ENCODE measurements at places on chromosomes 1 and 21. TPM values are rescaled to one million over a fixed set of nuclear protein-coding genes. Genes with fewer than 3 reads are reported as not detected.

- no peak for DNase-seq
Measured at GRCh38 chr1:92792340-92792782, 7.5 kb upstream of the EVI5 start.

GRCh38 chr1:183226963-183227362 is 40.9 kb downstream of the LAMC2 start:
- no peak for DNase-seq

GRCh38 chr21:45388011-45388521 is 16.9 kb upstream of the COL18A1 start:
- DNase-seq: no peak

GRCh38 chr1:113210248-113210647 is 137.2 kb downstream of the LRIG2 start:
- no peak for DNase-seq

- peak; percentile 91 for DNase-seq
Measured at GRCh38 chr1:173669491-173669941, at the start of gene ANKRD45. ANKRD45 (minus strand) TSS chr1:173669851; CDS start chr1:173659418, 10,433 bp downstream.

GRCh38 chr1:107976431-107976830 is 11.5 kb upstream of the VAV3 start:
- DNase-seq: no peak

DNA sequence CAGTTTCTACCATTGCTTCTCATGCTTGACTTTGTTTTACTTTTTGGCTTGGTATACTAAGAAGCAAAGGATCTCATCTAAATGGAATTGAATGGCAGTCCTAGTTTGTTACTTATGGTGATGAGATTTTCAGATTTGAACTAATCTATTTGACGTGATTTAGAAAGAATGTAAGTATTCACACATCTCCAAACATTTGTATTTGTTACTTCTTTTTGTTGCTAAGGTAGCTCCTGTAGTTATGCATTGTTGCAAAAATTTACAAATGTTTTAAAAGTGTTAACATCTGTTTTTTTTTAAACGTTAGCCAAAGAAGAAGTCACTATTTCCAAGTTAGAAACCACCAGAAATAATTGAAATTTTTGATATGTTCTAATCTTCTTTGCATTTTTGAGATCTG is 222.5 kb downstream of the RPS6KC1 start:
- no peak for DNase-seq

GRCh38 chr1:59714966-59715365 is 99.8 kb upstream of the HOOK1 start:
- peak; percentile 5 for DNase-seq

- DNase-seq: no peak
Measured at GRCh38 chr1:107196973-107197562, 56.2 kb downstream of the NTNG1 start.

DNA sequence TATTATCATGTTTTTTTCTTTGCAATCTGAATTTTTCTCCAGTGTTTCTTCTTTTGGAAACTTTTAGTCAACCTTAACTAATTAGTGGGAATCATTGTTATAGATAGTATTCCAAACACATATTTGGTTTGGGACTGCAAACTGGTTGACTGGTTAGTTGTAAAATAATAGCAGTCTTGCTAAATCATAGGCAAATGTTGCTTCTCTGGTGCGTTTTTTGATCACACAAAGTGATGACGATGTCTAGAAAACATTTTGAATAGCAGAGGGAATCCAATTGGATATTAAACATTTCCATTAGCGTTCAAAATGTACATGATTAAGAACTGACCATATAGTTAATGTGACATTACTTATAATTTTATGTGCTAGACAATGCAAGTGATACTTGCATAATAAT is 4.5 kb downstream of the DNAJB4 start:
- DNase-seq: no peak

GRCh38 chr1:1121611-1122077 is 5.8 kb upstream of the C1orf159 start:
- no peak for DNase-seq

GRCh38 chr1:10803971-10804820 is 7.8 kb upstream of the CASZ1 start:
- DNase-seq: no peak

DNA sequence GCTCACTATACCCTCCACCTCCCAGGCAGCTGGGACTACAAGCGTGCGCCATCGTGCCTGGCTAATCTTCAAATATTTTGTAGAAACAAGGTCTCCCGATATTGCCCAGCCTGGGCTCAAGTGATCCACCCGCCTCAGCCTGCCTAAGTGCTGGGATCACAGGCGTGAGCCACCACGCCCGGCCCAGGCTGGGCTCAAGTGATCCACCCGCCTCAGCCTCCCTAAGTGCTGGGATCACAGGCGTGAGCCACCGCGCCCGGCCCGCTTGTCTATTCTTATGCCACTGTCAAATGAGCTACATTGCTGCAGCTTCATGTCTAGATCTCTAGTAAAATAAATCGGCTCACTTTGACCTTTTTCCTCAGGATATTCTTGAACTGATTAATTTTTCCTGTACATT is 107.7 kb upstream of the COL6A1 start:
- DNase-seq: no peak

GRCh38 chr1:40944326-40944725 is 35.2 kb upstream of the CTPS1 start:
- DNase-seq: no peak

GRCh38 chr1:202643397-202644218 is 66.6 kb downstream of the SYT2 start:
- DNase-seq: no peak

- DNase-seq: no peak
Measured at GRCh38 chr1:162983671-162984425, 85.3 kb upstream of the RGS4 start.

DNA sequence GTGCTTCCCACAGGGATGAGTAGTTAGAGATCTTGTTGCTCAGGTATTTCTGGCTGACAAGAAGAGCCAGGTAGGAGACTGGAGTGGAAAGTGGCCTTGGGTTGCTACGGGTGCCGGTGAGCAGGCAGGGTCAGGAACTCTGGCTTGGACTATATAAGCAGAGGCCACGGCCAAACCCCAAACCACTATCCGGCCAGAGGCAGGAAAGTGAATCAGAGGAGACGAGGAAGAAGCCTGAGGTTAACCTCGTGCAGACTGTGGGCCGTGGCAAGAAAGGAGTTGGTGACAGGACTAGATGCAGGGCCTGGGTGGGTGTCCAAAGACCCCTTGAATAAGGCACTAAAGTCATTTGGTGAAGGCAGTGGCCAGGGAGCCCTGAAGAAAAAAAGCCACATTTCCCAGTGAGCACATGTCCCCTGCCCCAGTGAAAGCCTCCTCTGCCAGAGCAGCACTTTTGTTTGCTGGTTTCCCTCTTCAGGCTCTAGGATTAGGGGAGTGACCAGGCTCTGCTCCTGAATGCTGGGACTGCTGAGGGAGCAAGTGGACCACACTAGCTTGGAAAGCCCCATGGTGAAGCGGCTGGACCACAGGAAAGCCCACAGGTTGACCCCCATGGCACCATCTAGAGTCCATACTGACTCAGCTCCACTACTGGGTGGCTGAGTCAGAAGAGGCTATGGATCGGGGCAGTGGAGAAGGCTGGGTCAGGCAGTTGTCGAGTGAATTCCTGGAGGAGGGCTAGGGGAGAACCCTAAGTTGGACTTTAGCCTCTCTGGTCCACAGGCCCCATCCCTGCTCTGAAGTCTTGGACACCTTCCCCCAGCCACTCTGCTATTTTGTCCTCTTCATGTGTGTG is 23.4 kb downstream of the CSF1 start:
- no peak for DNase-seq

DNA sequence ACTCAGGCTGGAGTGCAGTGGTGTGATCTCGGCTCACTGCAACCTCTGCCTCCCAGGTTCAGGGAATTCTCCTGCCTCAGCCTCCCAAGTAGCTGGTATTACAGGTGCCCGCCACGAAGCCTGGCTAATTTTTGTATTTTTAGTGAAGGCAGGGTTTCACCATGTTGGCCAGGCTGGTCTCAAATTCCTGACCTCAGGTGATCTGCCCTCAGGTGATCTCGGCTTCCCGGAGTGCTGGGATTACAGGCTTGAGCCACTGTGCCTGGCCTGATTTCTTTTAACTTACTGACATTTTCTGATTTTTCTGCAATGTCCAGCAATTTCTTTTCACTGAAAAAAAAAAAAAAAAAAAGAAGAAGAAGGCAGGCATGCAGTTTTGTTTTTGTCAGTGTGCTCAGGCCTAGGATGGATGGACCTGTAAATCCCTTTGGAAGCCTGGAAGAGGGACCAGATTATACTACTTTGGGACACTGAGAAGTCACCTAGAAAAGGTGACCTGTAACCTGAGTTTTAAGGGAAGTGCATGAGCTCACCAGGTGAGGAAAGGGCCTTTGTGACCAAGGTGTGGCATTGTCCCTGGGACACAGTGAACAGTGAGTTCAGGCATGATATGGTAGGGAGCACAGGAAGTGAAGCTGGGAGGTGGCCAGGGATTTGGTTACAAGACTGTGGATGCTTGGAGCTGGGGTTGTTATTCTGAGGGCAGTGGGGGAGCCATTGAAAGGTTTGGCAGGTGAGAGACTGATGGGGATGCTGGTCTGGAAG is 2.7 kb upstream of the TMEM61 start:
- no peak for DNase-seq

- DNase-seq: no peak
Measured at GRCh38 chr1:24308365-24309015, 10.7 kb upstream of the GRHL3 start.

Gene NBPF4
- 0.25 TPM for polyA plus RNA-seq

Gene C1QTNF12
- 5.7 TPM for polyA plus RNA-seq

Gene NHLH1
- polyA plus RNA-seq: 5.2 TPM

Gene DIP2A
- 42.0 TPM for polyA plus RNA-seq

Gene OMA1
- polyA plus RNA-seq: 12.0 TPM

Gene ZFYVE9
- polyA plus RNA-seq: 38.9 TPM

Gene G0S2
- polyA plus RNA-seq: 6.0 TPM

Gene PLOD1
- 80.0 TPM for polyA plus RNA-seq

Gene CASQ2
- polyA plus RNA-seq: 1.1 TPM

Gene CFHR2
- not detected for polyA plus RNA-seq

Gene RBM15
- polyA plus RNA-seq: 5.5 TPM

Gene ZNF687
- 24.9 TPM for polyA plus RNA-seq

Gene MAP3K7CL
- 5.4 TPM for polyA plus RNA-seq

Gene KCNK2
- polyA plus RNA-seq: 27.1 TPM

Gene UMODL1
- polyA plus RNA-seq: 0.21 TPM
